Fibroblast of skin of right quadriceps (primary cell): ENCODE measurements at places on chromosomes 7 and 10.
A peak's percentile ranks its signal among the peaks of the same experiment; 100 is the strongest.

DNA sequence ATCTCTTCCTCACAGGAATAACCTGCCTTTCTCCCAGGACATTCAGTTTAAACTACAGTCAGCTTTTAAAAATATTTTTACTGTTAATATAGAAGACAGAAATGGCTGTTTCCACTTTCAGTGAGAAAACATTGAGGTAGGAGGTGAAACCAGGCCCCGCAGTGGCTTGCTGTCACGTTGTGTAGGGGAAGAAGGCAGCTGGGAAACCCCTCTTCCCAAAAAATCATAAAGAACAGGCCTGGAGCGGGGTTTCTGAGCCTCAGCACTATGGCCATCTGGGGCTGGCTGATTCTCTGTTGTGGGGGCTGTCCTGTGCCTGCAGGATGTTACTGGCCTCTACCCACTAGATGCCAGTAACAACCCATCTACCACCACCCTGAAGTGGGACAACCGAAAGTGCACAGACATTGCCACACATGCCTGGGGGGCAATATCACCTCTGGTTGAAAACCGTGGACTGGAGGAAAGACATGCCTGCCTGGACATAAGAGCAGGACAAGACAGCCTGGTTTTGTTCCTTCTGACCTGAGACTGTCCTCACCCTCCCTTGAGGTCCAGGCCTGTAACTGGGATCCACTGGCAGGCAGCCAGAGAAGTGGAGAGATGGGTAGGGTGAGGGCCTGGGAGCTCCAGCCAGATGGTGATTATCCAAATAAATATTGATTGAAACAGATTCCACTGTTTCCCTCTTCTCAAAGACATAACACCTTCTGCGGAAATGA is 43.9 kb downstream of the KCNH2 start:
- DNase-seq, result no peak

- peak; percentile 52 for DNase-seq
Observed at GRCh38 chr10:92590623-92591549, 2.0 kb upstream of the KIF11 start.

GRCh38 chr10:25933653-25934608 is at the start of gene MYO3A:
TSS of gene MYO3A (plus strand) at chr10:25934229. CDS start at chr10:25952111, 17,882 bp downstream.
- DNase-seq, result no peak

DNA sequence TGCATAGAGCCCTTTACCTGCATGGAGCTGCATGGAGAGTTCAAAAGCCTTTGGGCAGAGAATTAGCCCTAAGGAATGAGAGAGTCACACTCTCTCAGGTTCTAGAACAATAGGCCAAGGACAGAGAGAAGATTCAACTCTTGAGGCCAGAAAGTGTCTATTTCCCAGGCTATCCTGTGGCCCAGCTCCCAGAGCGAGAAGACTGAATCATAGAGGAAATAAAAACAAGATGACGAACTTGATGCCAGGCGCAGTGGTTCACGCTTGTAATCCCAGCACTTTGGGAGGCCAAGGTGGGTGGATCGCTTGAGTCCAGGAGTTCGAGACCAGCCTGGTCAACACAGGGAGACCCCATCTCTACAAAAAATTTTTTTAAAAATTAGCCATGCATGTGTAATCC is 18.3 kb upstream of the PODXL start:
- DNase-seq, result peak; percentile 30

DNA sequence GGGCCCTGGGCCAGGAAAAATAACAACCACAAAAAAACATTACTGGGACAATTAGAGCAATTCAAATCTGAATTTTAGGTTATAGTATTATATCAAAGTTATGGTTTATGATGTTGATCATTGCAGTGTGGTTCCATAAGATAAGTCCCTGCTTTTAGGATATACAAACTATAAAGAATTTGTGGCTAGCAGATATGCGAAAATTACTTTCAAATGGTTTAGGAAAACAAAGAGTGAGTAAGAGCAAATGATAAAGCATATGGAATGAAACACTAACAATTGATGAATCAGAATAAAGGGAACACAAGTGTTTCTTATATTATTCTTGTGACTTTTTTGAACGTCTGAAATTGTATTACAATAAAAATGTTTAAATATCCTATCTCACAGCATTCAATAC is 64.4 kb upstream of the HECTD2 start:
- DNase-seq, result peak; percentile 39

DNA sequence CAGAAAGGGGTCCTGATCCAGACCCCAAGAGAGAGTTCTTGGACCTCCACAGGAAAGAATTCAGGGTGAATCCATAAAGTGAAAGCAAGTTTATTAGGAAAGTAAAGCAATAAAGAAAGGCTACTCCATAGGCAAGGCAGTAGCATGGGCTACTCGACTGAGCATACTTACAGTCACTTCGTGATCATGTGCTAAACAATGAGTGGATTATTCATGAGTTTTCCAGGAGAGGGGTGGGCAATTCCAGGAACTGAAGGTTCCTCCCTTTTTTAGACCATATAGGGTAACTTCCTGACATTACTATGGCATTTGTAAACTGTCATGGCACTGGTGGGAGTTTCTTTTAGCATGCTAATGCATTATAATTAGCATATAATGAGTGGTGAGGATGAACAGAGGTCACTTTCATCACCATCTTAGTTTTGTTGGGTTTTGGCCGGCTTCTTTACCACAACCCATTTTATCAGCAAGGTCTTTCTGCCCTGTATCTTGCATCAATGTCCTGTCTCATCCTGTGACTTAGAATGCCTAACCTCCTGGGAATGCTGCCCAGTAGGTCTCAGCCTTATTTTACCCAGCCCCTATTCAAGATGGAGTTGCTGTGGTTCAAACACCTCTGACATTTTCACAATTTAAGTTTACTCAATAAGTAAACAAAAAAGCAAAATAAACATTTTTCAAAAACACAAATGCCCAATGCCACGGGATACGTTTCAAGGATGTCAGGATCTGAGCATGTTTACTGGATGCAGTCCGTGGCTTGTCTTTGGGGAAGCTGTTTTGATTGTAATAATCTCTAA is 37.0 kb downstream of the ALOX5 start:
- DNase-seq, result no peak

- no peak for DNase-seq
Observed at GRCh38 chr10:125775491-125776106, at the start of gene MMP21. TSS of gene MMP21 (minus strand) at chr10:125775821. CDS start at chr10:125775821, 0 bp downstream.

GRCh38 chr10:24935504-24936292 is 16.7 kb downstream of the PRTFDC1 start:
- DNase-seq, result no peak

GRCh38 chr10:47029181-47030009 is 118.2 kb downstream of the PTPN20 start:
- no peak for DNase-seq

DNA sequence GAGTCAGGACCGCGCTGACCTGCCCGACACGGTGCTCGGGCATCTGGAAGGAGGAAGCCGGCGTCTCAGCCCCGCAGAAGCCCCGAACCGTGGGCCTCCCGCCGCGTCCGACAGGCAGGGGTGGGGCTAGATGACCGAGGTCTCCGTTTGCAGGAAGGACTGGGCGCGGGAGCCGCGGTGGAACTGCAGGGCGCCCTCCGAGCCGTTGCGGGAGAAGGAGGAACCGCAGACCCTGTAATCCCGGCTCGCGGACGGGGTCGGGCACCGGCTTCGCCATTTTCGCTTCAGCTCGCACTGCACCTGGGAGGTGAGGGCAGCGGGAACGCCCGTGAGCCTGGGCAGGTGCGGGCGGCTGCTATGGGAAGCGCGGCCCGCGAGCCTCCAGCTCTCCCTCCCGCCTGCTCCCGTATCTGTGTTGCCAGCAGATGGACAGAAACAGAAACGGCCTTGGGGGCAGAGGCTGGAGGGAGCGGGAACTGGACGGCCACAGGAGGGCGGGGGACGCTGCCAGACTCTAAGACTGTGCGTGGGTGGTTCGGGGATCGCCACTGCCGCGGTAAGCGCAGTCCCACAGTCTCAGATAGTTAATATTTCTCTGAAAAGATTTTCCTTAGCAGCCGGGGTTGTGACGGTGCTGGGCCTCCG is 114.1 kb downstream of the VIPR2 start:
- no peak for DNase-seq

- DNase-seq, result no peak
Observed at GRCh38 chr7:11831156-11831735, 752 bp downstream of the THSD7A start.

- no peak for DNase-seq
Observed at GRCh38 chr10:69829775-69830174, 28.1 kb downstream of the COL13A1 start.

DNA sequence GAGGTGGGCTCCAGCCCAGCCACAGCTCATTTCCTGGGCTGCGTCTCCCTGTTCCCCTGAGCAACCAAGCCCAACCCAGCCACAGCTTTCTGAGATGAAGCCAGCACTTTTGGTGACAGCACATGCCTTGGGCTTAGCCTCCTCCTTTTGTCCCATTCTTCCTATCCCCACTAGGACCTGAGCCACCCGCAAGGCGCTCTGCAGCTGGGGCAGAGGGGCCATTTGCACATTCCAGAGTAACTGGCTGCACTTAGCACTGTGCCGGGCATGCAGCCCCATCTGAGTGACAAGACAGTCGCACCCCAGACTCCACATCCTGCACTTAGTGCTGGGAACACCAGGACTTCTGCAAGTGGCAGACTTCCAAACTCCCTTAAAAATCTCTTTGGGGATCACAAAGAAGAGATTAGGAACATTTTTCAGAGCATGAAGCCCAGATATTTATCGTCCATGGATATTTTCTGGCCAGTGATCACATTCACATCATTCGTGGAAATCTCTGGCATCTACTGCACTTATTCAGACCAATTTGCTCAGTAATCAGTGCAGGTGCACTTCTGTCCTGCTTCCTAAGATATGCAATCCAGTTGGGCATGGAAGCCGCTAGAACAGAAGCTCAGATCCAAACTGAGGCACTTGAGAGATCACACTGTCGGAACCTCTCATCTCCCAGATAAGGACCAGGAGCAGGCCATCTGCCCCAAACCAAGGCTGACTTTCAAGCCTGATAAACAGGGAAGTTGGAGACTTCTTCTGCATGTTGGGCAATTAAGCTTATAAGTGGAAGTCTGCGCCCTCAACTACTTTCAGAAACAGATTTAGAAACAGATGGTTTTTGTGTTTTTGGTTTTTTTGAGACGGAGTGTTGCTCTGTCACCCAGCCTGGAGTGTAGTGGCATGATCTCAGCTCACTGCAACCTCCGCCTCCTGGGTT is 26.4 kb downstream of the CHST15 start:
- DNase-seq, result no peak

DNA sequence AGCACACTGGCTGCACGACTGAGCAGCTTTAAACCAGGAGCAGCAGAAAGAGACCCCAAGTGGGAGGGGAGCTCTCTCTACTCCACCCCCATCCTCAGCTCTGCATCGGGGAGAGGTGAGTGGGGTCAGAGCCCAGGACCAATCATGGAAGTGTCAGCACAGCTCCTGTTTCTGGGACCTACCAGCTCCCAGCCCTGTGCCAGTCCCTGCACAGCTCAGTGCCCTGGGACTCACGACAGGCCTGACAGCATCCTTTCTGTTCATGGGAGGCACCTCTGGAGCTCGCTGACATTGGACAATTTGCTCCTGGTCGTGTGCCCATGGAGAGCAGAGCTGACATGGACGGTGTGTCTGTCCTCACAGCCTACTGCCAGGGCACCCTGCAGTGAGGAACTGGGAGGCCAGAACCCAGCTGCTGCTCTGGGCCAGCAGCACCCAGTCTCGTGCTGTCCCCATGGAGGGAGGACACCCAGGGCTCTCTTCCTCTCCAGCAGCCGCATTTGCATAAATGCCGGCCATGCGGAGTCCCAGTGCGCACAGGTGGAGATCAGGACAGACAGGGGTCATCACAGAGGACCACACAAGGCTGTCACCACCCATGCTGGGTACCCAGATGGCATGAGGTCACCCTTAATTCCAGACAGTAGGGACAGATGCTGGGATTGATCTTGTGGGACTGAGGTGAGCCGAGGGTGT is 45.9 kb upstream of the MSMB start:
- DNase-seq, result no peak

DNA sequence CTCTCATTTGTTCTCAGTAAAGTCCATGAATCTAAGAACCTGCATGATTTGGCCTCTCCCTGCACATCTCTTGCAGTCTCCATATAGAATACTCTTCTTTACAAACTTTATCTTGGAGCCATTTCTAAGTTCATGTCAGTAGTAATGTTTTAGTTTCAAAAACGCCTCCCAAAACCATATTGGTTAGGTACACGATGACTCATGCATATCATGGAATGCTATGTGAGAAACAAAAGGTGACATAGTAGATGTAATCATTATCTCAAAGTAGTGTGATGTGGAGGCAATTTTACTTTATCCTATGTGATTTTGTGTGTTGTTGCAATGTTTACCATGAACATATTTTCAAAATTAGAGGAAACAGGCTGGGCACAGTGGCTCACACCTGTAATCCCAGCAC is 520.7 kb downstream of the KCNMA1 start:
- no peak for DNase-seq

DNA sequence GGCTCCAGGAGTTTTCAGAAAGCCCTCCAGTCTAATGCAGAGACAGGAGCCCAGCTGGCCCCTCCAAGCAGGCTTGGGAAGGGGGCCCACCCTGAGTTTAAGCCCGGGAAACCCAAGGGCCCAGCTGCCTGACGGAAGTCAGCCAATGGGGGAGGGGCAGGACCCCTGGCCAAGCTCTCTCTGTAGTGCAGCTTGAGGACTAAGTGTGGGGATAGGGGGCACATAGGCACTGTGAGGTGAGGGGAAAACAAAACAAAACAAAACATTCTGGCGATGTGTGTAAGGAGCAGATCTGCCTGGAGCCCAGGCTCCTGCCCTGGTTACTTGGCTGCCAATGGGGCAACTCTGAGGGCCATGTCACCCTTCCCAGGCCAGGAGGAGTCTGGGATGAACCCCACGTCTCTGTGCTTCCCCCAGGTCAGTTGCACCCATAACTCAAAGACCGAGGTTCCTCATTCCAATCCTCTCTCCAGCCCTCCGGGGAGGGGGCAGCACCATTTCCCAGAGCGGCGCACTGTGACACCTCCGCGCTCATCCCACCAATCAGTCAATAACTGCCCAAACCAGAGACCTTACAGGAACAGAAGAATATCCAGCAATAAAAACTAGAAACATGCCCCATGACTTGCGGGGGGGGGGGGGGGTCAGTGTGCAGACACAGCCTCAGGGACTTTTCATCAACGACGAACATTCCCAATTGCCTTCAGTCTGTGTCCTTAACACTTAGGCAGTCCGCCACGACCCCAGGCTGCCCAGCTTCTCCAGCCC is 1.7 kb downstream of the CXCL12 start:
- DNase-seq, result no peak

DNA sequence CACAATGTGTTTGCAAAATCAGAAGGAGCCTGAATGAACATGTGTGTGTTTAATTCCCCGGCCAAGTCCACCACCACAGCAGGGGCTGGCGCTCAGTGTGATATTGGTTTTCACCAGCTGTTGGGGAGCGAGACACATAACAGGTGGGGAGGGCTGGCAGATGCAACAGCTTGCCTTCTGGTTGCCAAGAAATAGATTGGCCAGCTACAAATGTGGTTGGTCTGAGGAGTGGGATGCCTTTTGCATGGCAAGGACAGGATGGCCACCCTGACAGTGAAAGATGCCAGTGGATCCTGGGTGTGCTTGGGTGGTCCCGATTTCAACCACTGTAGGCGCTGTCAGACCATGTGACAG is 292.5 kb upstream of the FZD8 start:
- DNase-seq, result no peak
